ENCODE measurements at places on chromosomes 16 and 17. TPM values are rescaled to one million over a fixed set of nuclear protein-coding genes. Genes with fewer than 3 reads are reported as not detected.
A peak's percentile ranks its signal among the peaks of the same experiment; 100 is the strongest.

GRCh38 chr17:21119247-21119918 lies 7.4 kb upstream of the DHRS7B start:
- no peaks in the 10 kb centered on the region for H3K36me3 ChIP-seq
- no peak overlapping the region for H3K4me3 ChIP-seq
- peak; percentile 12 for DNase-seq

GRCh38 chr17:17970699-17971430 lies 1.3 kb downstream of the TOM1L2 start:
- peaks cover 18% of the 10 kb centered on the region for H3K4me1 ChIP-seq
- H3K4me3 ChIP-seq = peak overlapping the region; percentile 80
- DNase-seq = no peak
- H3K27me3 ChIP-seq = no peaks in the 10 kb centered on the region
- H3K36me3 ChIP-seq = peaks cover 6% of the 10 kb centered on the region
- no peak overlapping the region for H3K27ac ChIP-seq

GRCh38 chr17:69431835-69432234 lies 17.3 kb downstream of the MAP2K6 start:
- H3K4me1 ChIP-seq = no peaks in the 10 kb centered on the region
- DNase-seq = no peak
- H3K36me3 ChIP-seq = no peaks in the 10 kb centered on the region
- no peak overlapping the region for H3K4me3 ChIP-seq

GRCh38 chr17:74059479-74060240 lies 143.8 kb upstream of the RPL38 start:
- no peaks in the 10 kb centered on the region for H3K36me3 ChIP-seq
- H3K4me1 ChIP-seq = no peaks in the 10 kb centered on the region
- DNase-seq = no peak
- H3K4me3 ChIP-seq = no peak overlapping the region
- H3K27ac ChIP-seq = no peak overlapping the region

Gene FSCN2
- total RNA-seq = 0.61 TPM

Data from SJSA1 (cell line).